Stimulated activated CD4-positive, alpha-beta T cell treated with anti-CD3 and anti-CD28 coated beads, Interleukin-1b, Interleukin-23, amount 100 ng/mL, for 4 hours (primary cell): ENCODE measurements at places on chromosomes 6 and 20.

DNA sequence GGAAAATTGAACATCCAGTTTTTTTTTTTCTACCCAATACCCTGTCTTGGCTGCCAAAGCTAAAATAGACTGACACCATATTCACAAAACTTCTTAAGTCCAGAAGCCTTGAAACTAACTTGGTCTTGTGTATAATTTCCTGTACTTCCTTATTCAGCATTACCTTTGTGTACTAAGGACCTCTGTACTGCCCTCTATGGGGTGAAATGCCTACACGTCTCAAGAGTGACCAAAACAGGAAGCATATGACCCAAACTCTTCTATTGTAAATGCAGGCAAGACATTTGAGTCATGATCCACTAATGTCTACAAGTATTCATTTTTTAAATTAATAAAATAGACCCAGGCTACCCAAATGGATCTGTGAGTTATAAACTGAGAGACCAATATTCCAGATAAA is 50.4 kb downstream of the HMGCLL1 start:
- DNase-seq, result no peak

GRCh38 chr20:50388733-50389437 is 121.3 kb upstream of the PTPN1 start:
- no peak for DNase-seq

DNA sequence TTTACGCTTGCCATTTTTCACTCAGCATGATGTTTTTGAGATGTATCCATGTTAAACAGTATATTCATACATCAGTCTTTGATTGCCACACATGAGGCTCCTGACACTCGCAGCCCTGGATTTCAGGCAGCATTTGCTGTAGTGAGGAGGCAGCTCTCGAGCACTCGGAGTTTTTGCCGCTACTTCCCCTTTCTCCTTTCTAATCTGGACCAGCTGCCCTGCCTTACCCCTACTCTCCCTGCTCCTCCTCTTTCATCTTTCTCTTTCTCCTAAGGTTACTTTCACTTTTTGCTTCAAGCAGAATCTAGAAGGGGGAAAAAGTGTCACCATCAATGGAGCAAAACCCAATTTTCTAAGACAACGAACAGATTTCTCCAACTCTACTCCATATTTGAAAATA is 5.9 kb upstream of the CST3 start:
- no peak for DNase-seq

DNA sequence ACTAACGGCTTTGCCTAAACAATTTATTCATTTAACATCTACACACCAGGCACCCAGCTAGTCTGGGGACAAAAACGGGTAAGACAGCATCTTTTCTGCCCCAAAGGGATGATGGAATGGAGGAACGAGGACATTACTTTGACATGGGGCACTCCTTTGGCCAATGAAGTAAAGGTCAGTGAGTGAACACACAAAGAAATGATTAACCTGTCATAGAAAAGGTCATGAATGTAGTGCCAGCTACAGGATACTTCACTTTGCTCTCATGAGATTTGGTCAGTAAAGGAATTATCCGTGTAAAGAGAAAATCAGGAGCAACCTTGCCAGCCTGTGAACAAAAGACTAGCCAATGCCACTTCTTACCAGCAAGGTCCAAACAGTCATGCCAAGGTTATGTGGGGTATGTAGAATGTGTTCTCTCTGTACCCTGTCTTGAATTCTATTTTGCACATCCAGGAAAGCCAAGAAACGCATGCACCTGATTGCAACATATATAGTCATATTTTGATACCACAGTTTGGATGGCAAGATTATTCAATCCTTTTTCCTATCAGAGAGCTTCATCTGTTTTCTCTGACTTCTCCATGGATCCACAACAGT is 145.3 kb downstream of the GMPR start:
- DNase-seq, result no peak
